ENCODE measurements at places on chromosomes 1 and 21. TPM values are rescaled to one million over a fixed set of nuclear protein-coding genes. Genes with fewer than 3 reads are reported as not detected.

Gene PGLYRP3
- total RNA-seq, result 4.6 TPM

GRCh38 chr1:237287876-237288521, 246.0 kb downstream of the RYR2 start:
- DNase-seq, result no peak

DNA sequence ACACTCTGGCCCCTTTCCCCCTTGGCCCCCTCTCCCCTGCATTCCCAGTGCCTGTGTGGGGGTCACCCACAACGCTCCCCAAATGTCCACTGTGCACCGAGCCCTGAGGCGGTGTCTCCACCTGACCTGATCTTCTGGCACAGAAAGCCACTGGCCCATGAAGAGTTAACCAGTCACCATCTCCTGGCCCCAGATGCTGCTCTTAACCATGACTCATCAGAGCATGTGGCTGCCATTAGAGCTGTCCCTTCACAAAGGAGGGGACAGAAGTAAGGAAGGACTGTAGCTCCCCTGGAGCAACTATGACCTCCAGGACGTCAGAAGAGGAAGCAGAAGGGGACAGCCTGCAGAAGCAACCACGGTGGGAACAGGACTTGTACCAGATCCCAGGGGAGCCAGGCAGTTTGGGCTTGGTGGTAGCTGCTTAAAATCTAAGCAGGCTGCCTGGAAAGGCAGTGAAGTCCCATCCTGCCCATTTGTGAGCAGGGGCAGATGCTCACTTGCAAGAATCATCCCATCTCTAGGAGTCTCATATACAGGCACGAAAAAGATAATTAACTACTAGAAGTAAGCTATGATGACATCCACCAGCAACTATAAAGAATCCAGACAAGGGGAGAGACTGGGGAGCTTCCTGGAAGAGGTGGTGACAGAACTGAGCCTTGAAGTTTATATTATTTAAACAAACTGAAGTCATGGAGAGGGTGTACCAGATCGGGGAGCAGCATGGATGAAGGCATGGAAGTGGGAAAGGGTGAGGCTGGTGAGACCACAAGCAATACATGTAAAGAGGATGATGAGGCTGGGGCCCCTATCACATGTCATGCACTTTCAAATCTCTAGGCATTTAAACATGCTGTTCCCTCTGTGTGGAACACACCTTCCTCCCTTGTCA, 1.1 kb upstream of the TTC39A start:
- peak; percentile 37 for DNase-seq

- DNase-seq, result peak; percentile 88
Measured at GRCh38 chr1:70205434-70206118, at the start of gene LRRC40. Gene LRRC40, minus strand, starts transcription at chr1:70205579. Its CDS starts 39 bp downstream, at chr1:70205540.

GRCh38 chr1:1869469-1869868, 21.4 kb downstream of the GNB1 start:
- no peak for DNase-seq

Gene RNASEL
- 7.9 TPM for total RNA-seq

- no peak for DNase-seq
Measured at GRCh38 chr1:23545851-23546250, 13.4 kb downstream of the ID3 start.

Data from bronchial epithelial cell (primary cell).